ENCODE measurements at places on chromosomes 5 and 9. TPM values are rescaled to one million over a fixed set of nuclear protein-coding genes. Genes with fewer than 3 reads are reported as not detected.

DNA sequence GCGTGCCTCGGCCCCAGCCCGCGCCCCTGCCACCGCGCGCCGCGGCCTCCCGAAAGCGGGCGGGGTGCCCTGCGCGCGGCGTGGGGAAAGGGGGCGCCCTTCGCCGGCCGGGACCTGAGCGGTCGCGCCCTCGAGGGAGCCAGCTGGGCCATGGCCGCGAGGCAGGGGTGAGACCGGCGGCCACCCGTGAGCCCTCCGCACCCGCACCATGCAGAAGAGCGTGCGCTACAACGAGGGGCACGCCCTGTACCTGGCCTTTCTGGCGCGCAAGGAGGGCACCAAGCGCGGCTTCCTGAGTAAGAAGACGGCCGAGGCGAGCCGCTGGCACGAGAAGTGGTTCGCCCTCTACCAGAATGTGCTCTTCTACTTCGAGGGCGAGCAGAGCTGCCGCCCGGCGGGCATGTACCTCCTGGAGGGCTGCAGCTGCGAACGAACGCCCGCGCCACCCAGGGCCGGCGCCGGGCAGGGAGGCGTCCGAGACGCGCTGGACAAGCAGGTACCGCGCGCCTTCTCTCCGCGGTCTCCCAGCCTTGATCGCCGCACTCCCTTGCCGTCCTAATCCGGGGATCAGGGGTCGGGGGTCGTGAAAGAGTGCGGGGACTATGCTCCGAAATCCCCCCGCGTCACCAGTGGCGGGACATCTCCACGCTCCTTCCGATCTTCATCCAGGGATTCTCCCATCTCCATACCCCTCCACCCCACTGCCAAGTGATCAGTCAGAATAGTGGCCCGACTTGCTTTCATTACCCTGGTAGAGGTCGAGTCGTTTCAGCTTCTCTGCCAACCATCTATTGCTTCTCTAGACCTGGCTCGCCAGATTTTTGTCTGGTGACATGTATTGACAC, 590 bp downstream of the RASGRF2 start:
- peaks cover 6% of the 10 kb centered on the region for H3K27me3 ChIP-seq
- peak overlapping the region; percentile 56 for H3K27ac ChIP-seq
- peak overlapping the region; percentile 81 for H3K4me3 ChIP-seq
- peak; percentile 60 for DNase-seq

GRCh38 chr9:134317790-134318414, 8.4 kb upstream of the RXRA start:
- H3K36me3 ChIP-seq, result no peaks in the 10 kb centered on the region
- DNase-seq, result no peak
- no peak overlapping the region for H3K27ac ChIP-seq
- H3K4me1 ChIP-seq, result no peaks in the 10 kb centered on the region
- H3K27me3 ChIP-seq, result peaks cover 4% of the 10 kb centered on the region
- H3K4me3 ChIP-seq, result no peak overlapping the region

DNA sequence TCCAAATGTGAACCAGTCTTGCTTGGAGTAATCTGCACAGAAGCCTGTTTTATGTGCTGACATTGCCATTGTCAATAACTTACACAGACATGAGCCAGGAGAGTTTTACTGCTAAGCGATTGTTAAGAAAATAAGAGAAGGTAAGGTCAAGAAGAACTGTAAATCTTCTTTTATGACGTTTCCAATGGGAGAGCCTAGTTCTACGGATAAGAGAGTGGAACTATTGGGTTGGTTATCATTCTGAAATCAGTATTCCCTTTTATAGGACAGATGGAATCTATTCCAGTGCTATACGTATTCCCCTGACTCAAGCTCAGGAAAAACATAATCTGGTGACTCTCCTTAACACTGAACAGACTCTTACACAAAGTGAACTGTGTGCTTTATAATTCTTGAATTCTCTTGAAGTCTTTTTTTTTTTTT, 137.9 kb upstream of the OTULINL start:
- DNase-seq, result no peak
- peaks cover 4% of the 10 kb centered on the region for H3K4me1 ChIP-seq
- H3K4me3 ChIP-seq, result no peak overlapping the region
- H3K27me3 ChIP-seq, result peaks cover 7% of the 10 kb centered on the region
- no peaks in the 10 kb centered on the region for H3K36me3 ChIP-seq

DNA sequence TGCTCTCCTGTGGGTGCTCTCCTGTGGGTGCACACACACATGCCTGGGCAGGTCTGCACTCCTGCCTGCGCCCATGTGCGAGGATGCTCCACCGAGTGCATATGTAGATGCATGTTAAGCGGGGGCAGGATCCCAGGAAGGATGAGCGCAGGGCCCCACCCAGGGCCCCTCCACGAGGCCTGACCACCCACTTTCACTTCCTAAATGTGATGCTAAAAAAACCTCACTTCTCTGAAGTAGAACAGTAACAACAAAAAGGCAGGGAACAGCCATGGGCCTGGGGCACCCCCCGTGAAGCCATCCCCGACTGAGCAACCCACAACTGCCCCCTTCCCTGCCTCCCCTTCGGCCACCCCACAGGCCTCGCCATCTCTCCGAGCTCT, 48.2 kb upstream of the SARDH start:
- H3K27me3 ChIP-seq, result peaks cover 7% of the 10 kb centered on the region
- no peak overlapping the region for H3K4me3 ChIP-seq
- no peaks in the 10 kb centered on the region for H3K4me1 ChIP-seq
- no peak for DNase-seq
- H3K36me3 ChIP-seq, result no peaks in the 10 kb centered on the region

Gene TNFSF8
- total RNA-seq, result 37.9 TPM

Gene RNF180
- total RNA-seq, result not detected
